NCI-H1105 (cell line): ENCODE measurements at places on chromosomes 7 and 10.

GRCh38 chr7:117979954-117980497 is 106.8 kb upstream of the CTTNBP2 start:
- DNase-seq, result no peak

GRCh38 chr7:152553671-152554317 is 118.0 kb upstream of the KMT2C start:
- no peak for DNase-seq

DNA sequence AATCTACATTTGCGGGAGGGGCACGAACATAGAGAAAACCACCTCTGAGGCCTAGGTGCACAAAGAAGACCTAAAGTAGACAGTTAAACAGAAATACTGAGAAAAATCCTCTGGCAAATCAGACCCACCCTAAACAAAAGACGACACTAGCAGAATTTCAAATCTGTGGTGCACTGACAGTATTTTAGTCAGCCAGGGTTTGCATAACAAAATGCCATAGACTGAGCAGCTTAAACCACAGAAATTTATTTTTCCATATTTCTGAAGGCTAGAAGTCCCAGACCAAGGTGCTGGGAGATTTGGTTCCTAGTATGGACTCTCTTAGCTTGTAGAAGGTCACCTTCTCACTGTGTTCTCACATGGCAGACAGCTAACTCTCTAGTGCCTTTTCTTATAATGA is 26.3 kb downstream of the IPMK start:
- DNase-seq, result no peak

GRCh38 chr7:41785840-41786239 is 83.0 kb upstream of the INHBA start:
- no peak for DNase-seq

DNA sequence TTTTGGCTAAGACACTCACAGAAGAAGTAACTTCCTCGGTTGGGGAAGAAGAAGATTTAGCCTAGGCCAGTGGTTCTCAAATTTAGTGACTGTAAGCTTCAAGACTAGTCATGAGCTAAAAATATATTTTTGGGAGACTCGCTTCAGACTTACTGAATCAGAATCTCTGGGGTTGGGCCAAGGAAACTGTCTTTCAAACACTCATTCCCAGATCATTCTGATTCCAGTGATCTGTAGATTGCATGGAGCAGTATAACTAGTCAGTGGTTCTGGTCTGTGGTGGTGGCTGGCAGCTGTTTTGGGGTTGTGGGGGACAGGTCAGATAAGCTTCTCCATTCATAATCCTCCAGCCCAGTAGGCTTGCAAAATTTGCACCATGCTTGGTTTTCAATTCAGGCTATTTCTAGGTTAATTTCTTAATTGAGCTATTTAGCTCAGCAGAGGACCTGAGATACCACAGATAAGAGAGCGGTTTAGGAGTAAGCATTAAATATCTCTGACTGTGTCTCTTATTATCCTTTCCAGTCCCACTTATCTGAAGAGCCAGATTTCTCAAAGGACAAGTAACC is 3.8 kb upstream of the KAT6B start:
- no peak for DNase-seq

- peak; percentile 70 for DNase-seq
Measured at GRCh38 chr7:48089046-48090003, at the start of gene UPP1. UPP1 (plus strand) TSS chr7:48089265; CDS start chr7:48094784, 5,519 bp downstream.

GRCh38 chr7:91713669-91714068 is 166.8 kb downstream of the MTERF1 start:
- DNase-seq, result no peak

DNA sequence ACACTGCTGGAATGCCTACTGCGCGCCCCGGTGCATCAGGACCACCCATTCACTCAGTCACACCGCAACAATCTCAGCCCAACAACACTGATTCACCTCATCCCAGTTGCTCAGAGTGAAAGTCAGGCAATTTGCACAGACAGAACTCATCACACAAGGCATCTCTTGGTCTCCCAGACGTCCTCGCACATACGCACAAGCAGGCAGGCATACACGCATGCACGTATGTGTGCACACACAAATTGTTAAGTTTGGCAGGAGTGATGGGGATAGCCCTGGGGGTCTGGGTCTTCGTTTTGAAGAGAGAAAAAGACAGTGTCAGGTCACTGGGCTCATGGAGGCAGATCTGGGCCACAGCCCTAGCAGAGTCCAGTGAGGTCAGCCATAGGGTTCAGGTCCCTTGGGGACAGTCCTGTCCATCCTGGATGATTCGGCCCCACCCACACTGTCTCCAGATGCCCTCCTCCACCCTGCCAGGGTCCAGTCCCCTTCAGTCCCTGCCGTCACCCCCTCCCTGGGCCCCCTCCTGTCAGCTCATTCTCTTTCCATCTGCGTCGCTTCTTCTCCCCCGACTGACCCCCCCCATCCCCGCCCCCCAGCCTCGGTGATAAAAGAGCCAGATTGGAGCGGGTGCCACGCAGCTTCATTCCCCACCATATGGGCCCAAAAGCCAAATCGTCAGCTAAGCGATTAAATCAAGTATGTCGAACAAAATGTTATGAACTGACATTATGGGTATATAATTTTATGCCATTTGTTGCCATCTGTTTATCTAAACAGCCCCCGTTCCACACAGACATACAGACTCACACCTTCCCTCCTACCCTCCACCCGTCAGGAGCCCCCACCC is 48.5 kb upstream of the SLF2 start:
- no peak for DNase-seq

- no peak for DNase-seq
Measured at GRCh38 chr7:151388430-151388829, 21.4 kb downstream of the WDR86 start.

DNA sequence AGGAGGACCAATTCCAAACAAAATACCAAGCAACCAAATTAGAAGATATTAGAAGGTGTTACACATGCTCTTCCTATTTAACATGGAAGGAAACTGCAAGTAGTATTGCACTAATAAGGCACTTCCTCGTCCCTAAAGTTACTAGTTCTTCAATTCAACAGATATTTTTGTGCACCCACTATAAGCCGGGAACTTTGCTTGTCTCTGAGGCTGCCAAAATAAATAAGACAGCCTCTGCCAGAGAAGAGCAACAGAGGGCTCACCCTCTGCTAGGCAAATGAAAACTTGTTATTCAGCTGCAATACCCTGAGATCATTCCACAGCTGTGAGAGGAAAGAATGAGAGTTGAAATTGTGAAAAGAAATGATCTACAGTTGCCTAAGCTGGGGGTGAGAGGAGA is 37.4 kb upstream of the GSAP start:
- DNase-seq, result no peak

GRCh38 chr10:66038623-66039022 is 887.2 kb upstream of the LRRTM3 start:
- no peak for DNase-seq

- no peak for DNase-seq
Measured at GRCh38 chr7:12968836-12969422, 281.5 kb downstream of the ARL4A start.

DNA sequence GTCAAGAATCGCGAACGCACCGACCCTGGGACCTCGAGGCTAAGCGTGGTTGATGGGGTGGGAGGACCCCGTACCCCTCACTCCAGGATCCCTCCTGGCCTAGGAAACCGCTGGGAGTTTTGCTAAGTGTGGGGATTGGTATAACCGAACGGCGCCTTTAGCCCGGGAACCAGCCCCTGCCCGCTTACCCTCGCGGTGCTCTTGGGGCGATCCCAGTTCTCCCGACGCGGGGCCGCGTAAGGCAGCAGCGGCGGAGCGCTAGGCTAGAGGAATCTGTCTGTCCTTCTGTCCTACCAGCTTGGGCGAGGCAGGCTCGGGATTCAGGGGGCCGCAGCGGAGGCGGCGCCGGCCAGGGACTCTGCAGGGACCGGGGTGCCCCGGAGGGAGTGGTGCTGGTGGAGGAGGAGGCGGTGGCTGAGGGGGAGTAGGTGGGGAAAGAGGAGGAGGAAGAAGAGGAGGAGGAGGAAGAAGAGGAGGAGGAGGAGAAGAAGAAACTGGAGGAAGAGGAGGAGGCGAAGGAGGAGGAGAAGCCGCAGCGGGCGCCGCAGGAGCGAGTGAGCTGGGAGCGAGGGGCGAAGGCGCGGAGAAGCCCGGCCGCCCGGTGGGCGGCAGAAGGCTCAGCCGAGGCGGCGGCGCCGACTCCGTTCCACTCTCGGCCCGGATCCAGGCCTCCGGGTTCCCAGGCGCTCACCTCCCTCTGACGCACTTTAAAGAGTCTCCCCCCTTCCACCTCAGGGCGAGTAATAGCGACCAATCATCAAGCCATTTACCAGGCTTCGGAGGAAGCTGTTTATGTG is 439 bp upstream of the EMX2 start:
- DNase-seq, result peak; percentile 87

- no peak for DNase-seq
Measured at GRCh38 chr7:11366118-11366517, 392.4 kb downstream of the PHF14 start.

DNA sequence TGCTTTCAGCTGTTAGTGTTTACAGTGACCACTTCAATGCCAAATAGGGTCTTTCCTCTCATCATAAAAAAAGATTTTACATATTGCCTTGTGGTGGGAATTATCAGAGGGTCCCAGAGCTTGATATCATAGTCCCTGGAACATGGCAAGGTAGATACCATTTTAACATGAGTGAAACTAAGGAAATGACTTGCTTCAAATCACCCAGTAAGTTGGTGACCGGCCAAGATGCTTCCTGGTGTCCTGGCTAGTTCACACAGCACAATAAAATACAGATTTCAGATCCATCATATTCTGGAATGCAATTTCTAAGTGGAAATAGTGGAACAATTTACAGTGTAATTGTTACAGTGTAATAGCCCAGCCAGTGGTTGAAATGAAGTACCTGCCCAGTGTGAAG is 36.6 kb downstream of the CNNM1 start:
- DNase-seq, result no peak

GRCh38 chr7:326809-327232 is 36.9 kb downstream of the FOXL3 start:
- no peak for DNase-seq

DNA sequence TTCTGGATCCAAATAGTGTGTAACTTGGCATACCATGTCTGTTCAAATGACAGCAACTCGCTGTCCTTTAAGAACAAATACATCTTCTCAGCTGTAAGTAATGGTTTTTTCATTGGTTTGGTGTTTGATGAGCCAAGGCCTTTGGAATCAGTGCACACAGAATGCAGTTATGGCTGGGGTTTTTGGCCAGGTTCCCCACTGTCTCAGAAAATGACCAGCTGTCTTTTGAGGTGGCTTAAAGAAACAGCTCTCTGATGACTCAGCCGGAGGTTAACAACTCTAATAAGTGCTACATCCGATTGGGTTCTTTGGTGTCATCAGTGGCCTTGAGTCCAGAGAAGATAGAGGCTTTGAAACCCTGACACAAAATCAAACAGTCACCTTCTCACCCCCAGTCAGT is 688.4 kb downstream of the REEP3 start:
- no peak for DNase-seq

DNA sequence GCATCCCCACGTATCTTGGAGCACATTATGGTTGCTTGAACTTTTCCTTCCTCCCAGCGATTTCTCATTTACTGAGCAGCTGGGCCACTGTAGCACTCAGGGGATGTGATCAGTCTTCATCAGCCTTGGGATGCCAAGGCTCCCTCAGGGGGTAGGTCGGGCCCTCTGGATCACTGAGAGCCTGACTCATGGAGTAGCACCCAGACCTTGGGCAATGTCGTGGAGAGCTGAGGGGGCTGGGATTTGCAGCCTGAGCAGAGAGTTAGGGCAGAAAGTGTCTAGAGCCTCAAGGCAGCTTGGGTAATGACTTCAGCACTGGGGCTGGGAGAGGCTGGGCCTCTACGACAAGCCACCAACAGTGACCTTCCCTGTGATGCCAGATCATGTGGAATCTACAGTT is 86.5 kb upstream of the CXCL12 start:
- DNase-seq, result no peak

DNA sequence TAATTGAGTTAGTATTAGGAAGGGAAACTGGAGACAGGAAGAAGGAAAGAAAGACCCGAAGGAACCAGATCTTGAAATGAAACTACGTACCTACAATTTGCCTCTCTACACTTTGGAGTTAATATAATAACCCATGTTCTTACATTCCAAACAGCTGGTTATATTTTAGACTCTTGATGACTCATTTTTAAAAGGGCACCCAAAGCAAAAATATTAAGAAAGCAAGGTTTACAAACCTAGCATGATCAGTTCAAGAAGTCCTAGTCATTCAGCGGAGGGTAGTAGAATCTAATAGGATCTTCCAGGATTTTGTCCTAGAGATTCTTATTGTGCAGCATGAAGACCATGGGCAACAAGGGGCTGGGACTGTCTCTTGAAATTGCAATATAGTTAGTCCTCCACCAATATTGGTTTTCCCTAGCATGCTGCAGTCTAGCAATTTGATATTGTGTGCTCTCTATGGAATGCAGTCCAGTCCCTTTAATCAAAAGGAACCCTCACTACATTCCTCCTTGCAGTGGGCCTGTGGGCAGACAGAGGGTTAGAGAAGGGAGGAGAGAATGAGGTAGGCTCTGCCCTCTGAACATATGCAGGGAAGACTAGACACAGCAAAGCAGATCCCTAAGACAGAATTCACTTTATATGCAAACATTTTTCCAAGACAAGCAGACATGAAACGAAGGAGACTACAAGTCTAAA is 230.3 kb downstream of the INHBA start:
- no peak for DNase-seq

GRCh38 chr7:106829496-106829895 is 35.6 kb upstream of the PIK3CG start:
- no peak for DNase-seq

DNA sequence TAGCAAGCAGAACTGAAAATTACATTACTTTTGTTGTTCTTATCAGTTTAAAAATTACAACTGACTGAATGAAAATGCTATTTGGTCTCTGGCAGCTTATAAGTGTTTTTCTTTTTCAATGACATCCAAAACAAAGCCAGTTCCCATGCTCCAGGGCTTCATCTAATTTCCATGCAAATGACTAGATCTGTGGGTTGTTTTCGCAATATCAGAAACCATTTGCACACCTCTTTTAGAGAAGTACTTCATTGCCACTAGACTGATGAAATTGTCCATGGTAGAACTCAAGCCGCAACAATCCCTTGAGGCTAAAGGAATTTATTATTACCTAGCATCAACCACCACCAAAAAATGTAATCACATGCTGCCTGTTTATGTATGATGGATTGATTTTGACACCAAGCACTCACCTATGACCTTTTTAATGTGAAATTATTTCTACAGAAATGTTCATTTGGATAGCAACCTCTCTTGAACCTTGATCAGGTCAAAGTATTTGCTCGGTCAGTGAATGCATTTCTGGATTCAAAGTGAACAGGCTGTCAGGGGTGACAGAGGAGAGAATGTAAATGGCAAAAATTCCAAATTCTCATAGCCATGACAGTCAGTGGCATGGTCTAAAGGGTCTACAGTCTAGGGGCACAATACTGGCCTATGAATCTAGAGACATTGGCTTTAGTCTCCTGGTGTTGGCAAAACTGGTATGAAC is 769.3 kb downstream of the SORCS1 start:
- no peak for DNase-seq
